ENCODE measurements at places on chromosomes 11 and 22.

GRCh38 chr11:15198284-15198683, 83.6 kb downstream of the INSC start:
- no peak for DNase-seq

GRCh38 chr22:19525116-19525660, 978 bp upstream of the CLDN5 start:
- DNase-seq: no peak

DNA sequence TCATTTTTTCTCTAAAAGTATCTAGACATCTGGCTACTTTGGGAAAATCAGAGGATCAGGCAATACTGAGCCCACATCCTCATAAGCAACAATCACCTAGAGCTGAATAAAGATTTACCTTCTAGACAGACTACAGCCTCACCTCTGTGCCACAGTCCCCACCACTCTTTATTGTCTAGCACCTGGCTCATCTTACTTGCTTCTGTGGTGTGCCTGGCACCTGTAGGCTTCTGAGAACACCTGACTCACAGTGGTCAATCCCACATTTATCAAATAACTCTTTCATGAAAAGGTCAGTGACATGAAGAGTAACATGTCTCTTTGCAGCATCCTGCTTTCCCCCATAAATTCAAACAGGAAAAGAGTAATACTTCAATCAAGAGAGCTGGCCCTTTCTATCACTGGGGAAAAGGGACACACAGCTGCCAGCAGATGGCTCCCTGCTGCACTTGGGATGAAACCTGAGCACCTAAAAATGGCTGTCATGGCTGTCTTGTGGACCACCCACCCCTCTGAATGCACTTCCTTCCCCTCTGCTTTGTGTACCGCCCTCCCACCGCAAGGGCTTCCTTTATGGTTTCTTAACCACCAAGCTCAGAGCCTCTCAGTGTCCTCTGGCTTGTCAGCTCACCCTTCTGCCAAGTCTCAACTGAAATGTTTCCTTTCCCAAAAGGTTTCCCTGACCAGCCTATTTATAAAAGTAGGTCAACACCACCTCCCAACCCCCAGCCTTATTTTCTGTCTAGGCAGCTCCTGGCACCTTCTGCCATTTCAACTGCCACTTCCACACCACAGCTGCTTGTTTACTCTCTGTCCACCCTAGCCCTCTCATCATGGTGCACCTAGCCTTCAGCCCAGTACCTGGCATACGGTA, 9.3 kb downstream of the TFIP11 start:
- DNase-seq: no peak

GRCh38 chr22:31212783-31213629, 908 bp downstream of the LIMK2 start:
- no peak for DNase-seq

- no peak for DNase-seq
Observed at GRCh38 chr11:61121917-61122316, 19.6 kb downstream of the CD5 start.

DNA sequence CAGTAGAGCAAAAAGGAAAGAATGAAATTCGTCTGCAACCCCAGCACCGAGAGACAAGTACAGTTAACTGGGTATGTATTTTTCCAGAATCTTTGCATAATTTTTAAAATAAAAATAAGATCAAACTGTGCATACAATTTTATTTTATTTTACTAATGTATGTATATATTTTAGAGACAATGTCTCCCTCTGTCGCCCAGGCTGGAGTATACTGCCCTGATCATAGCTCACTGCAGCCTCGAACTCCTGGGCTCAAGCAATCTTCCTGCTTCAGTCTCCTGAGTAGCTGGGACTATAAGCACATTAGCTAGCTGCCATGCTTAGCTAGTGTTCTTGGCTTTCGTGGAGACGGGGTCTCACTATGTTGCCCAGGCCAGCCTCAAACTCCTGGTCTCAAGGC, 18.8 kb upstream of the DRD2 start:
- no peak for DNase-seq

DNA sequence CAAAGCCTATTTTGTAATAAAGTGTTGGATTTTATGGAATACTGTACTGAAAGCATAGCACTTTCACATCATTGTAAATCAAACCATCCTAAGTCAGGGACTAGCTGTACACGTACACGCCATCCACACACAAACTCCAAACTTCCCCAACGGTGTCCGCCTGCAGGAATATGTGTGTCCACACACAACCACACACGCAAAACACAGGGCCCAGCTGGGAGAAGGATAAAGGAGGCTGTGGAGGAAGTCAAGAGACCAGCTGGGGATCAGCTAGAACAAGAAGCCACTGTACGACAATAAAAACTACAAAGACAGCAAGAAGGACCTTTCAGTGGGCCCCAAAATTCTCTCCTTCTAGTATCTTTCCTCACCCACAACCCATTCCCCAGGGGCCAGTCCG, 1.6 kb downstream of the TRIM29 start:
- DNase-seq: no peak

DNA sequence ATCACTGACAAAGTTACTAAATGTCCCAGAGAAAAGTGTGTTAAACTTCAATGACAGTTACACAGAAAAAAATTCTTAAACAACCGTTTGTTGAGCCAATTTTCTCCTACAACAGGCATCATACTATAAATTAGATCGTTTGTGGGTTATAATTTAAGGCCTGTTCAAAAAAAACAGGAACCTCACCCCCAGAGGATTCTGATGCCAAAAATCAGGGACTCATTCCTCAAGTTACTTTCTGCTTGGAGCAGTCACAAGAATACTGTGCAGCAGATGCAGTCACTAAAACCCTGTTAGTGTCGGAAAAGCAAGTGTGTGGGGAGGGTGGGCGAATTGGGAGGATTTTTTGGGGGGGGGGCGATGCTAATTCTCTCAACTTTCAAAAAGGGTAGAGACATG, 657 bp downstream of the CWC15 start:
- no peak for DNase-seq

DNA sequence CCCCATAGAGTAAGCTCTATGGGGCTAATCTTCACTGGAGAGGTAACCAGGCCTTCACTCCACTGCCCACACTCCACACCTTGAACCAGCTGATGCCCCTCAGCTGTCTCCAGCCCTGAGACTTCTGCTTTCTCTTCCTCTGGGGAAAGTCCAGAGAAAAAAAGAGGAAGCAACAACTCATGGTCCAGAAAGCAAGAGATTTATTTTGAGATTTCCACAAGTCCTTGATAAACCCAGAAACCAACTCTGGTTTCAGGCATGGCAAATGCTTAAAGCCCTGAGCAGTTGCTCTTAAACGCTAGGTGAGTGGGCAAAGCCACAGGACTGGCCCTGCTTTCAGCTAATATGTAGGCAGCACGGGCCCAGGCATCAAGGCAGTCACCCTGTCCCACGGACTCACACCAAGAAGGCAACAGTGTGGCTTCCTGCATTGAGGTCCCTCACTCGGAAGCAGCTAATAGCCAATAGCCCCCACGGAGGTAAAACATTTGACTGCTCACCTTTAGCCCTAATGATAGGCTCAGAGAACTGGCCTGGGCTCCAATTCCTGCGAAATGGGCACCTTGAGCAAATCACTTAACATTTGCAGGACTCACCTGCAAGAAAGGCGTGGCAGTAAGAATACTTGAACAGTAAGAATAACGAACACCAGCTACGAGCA, 4.3 kb downstream of the CYB561A3 start:
- DNase-seq: no peak

- no peak for DNase-seq
Observed at GRCh38 chr11:97746818-97747217, 1273.9 kb upstream of the CNTN5 start.
